Cortex of kidney (tissue), 1 donor: ENCODE measurements at places on chromosomes 12 and 14.

GRCh38 chr12:42260518-42260917 is 22.5 kb upstream of the YAF2 start:
- no peak for DNase-seq

DNA sequence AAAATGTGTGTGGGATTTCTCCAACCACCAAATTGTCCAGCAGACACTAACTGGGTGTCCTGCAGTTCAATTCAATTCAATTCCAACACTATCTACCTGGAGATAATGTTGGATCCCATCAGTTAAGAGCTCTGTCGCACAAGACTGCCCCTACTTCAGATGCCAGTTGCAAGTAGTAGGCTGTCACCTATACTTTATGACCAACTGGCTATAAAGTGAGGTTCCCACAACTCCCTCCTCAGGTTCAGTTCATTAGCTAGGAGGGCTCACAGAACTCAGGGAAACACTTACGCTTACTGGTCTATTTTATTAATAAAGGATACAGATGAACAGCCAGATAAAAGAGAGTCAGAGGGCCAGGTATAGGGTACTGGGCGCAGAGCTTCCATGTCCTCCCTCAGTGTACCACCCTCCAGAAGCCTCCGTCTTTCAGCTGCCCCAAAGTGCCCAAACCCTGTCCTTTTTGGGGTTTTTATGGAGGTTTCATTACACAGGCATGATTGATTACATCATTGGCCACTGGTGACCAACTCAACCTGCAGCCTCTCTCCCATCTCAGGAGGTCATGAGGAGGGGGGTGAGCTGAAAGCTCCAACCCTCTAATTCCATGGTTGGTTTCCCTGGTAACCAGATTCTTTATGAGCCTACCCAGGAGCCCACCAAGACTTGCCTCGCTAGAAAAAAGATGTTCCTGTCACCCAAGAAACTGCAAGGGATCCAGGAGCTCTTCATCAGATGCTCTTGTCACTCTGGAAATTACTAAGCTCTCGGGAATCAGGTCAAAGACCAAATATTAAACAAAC is 7.5 kb upstream of the SERPINA5 start:
- DNase-seq, result no peak

- no peak for DNase-seq
These were observed 1.4 kb downstream of the FOXA1 start for GRCh38 chr14:37593511-37594237.

DNA sequence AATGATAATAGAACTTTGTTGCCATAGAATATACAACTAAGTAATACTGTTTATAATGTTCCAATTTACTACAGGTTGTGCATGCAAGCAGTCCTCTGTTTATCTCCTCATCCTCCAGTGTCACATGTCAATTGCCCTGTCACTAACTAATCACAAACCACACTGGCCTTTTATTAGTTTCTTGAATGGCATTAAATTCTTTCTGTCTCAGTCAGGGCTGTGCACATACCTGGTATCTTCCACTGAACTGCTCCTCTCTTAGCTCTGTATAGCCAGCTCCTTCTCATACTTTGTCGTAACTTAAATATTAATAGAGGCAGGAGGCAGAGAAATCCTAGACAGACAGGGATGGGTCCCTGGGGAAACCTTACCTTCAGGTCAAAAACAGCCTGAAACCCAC is 24.0 kb downstream of the GABARAPL1 start:
- no peak for DNase-seq

GRCh38 chr14:64830961-64831360 is 48.7 kb downstream of the SPTB start:
- DNase-seq, result no peak

DNA sequence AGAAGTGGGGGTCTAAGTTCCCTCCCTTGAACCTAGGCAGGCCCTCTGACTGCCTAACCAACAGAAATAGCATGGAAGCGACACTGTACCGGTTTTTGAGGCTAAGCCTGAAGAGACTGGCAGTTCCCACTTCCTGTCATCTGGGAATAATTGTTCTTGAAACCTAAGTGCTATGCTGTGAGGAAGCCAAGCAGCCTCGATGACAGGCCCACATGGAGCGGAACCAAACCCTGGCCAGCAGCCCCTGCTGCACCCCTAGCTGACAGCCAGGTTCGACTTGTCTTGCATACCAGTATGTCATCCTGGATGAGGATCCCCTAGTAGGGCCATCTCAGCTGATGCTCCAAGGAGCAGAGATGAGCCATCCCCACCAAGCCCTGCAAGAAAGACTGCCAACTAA is 6.4 kb upstream of the GPR68 start:
- DNase-seq, result no peak

GRCh38 chr12:50742776-50743175 is 21.1 kb upstream of the ATF1 start:
- no peak for DNase-seq

- no peak for DNase-seq
These were observed 2.6 kb upstream of the WNT10B start for GRCh38 chr12:48973941-48974673.

- DNase-seq, result no peak
These were observed 159.9 kb downstream of the PDE3A start for GRCh38 chr12:20528208-20528607.

DNA sequence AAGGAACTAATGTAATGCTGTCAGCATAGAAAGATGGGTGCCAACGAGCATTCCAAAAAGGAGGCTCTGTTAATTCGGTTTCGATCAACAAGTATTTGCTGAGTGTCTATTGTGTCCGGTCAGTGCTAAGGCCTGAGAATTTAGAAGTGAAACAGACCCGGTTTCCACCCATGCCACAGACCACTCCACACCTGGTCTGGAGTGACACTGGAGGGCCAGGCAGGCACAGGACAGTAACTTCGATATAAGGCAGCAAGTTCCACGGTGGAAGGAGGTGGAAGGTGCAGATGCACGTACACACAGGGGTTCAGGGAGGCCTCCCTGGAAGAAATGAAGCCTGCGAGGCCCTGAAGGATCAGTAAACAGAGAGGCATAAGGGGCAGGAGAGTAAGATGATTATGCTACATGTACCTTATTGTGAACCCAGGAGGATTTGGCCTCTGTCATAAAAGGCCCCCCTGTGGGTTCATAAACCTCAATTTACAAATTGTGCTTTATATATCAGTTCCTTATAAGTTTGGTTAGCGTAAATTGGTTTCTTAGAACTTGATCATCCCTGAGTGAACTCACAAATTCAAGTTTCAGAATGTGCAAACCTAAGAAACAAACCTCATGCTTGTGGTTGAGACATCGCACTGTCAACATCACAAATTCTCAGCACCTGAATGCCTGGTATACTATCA is 25.9 kb downstream of the SSH1 start:
- no peak for DNase-seq

DNA sequence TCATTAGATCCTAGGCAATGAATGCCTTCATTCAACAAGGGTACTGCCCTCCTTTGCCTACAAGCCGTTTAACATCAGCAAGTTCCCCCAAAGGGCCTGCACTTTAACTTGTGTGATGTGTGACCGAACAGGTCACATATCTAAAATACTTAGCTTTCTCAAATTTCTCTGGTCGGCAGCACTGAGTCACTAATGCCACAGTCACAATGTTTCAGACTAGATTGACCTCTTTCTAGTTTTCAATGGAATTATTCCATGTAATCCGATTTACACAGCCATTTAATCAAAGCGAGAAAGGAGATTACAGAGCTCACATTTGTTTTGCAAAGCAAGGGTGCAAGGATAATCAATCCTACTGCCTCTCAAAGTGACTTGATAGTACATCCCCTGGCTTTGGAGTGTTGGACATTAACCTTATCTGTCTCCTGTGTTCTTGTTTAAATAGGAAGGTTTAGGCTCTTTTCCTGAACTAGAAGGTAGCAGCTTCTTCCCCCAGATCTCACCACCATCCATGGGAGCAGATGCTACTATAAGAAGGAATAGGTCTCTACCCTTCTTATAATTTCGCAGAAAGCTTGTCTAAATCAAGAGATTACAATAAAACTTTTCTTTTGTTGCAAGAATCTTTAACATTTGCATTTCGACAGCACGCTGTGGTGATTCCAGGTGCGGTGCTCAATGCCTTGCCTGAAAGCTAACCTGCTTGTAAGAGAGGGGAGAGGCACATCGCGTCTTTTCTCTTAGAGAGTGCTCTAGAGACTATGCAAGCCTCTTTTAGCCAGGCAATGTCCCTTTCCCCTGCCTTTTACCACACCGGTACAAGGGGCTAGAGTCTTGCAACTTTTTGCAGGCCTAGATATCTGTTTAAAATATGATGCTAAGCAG is 1.8 kb downstream of the KITLG start:
- DNase-seq, result no peak

DNA sequence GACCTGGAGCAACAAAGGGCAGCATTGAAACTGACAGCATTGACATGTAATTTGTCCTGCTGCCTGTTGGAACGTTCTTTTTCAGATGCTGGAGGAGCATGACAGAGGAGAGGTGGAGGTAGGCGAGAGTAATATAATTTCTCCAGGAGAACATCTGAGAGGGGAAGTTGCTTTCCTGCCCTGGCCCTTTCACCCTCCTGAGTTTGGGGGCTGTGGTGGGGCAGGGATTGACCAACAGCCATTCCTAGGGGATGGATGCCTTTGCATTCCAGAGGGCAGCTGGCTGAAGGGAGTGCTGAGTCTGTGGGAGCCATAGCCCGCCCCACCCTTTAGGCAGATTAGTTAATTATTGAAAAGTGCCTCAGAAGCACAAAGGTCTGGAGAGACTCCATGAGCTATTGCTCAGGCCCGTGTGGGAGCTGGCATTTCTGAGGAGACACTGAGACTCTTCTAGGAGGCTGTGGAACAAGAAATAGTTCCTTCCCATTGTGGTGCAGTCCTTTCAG is 73.5 kb downstream of the ARF6 start:
- DNase-seq, result no peak

GRCh38 chr14:54931101-54931500 is 28.5 kb upstream of the GCH1 start:
- no peak for DNase-seq

GRCh38 chr12:56724701-56724971 is 463 bp downstream of the NACA start:
- DNase-seq, result no peak

- no peak for DNase-seq
These were observed 186.5 kb downstream of the KLHL28 start for GRCh38 chr14:44775248-44775647.

GRCh38 chr14:61494018-61494417 is 172.6 kb downstream of the PRKCH start:
- no peak for DNase-seq

- DNase-seq, result no peak
These were observed 9.5 kb downstream of the RAB5B start for GRCh38 chr12:55983232-55983842.

DNA sequence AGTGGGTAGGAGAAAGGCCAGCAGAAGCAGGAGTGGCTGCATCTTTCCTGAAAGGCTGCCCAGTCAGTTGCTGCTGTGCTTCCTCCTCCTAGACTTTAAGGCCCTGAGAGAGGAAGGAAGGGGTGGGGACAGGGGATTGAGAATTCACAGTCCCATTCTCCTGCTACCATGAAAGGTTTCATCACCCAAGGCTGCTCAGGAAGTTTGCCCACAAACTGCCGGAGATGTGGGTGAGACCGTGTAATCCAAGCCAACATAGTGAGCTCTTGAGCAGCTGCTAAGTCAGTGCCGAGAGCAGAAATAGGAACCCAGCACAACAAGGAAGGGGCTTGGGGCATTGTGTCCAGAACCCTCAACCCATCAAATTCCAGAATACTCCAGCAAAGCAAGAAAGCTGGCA is at the start of gene CTSG:
Gene CTSG (minus strand): TSS at position 69 of the 400 bp plus-strand sequence. CDS start 27 bp downstream, at position 42.
- no peak for DNase-seq

DNA sequence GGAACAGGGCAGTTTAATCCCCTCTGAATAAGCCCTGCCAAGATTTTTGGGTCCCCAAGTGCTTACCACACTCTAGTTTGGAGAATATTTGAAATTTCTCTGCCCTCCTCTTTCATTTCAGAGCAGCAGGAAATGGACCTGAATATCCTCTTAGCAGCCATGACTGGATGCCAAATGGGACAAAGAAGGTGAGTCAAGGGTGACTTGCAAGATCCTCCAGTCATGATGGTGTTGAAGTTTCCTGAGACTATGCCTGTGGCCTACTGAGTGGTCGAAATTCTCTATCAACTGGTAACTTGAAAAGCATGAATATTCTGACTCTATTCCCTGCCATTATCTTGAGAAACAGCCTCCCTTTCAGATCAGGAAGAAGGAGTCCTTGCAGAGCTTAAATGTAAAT is 1674.7 kb upstream of the SEL1L start:
- no peak for DNase-seq

DNA sequence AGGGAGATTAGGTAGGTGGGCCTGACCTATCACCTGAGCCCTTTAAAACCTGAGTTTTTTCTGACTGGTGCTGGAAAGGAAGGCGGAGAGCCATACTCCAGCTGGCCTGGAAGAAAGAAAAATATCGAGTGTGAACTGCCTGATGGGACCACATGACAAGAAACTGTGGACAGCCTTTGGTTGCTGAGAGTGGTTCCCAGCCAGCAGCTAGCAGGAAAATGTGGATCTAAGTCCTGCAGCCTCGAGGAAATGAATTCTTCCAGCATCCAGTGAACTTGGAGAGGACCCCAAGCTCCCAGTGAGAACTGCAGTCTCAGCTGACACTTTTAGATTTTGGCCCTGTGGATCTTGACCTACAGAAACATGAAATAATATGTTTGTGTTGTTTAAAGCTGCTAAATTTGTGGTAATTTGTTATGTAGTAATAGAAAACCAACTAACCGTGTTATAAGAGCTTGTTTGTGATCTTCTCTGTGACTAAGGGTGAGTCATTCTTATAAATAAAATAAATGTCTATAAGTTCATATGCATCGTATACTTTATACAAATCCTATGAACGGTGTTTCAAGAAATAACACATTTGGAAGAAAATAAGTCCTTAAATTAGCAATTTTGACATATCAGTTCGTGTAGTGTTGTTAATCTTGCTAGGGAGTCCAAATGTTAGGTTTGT is 359.6 kb downstream of the BMP4 start:
- DNase-seq, result no peak

DNA sequence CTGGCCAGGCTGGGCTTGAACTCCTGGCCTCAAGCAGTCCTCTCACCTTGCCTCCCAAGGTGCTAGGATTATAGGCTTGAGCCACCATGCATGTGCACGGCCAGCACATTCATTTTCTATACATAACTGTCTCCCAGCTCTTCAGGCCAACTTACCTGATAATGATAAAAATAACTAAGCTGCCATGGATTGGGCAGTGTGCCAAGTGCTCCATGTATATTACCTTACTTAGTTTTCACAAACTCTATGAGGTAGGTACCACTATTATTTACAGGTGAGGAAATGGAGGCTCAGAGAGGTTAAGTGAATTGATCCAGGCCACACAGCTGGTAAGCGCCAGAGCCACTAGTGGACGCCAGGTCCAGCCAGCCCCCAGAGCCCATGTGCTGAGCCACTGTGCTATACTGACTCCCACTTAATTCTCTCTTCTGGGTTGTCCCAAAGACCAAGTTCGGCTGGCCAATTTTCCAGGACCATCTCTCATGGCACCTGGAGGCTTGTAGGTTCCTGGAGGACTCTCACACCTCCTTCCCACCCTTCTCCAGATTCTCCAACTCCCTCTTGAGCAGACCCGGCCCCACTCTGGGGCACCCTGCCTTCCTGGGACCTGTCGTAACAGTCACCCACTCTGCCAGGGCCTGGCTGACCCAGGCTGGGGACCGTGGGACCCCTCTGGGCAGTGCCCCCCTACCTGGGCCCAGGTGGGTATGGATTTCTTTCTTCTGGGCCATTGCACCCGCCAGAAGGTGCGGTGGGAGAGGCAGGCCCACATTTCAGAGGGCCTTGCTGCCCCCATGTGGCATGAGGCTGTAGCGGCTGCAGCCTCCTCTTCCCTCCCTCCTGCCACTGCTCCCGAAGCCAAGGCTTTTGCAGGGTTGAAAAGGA is 30.2 kb upstream of the CIPC start:
- DNase-seq, result no peak

- DNase-seq, result no peak
These were observed 5.8 kb upstream of the HOXC12 start for GRCh38 chr12:53948650-53949593.

- no peak for DNase-seq
These were observed 72.0 kb downstream of the LLPH start for GRCh38 chr12:66058554-66058953.
